CMK (cell line): ENCODE measurements at places on chromosomes 7 and 10.
A peak's percentile ranks its signal among the peaks of the same experiment; 100 is the strongest.

GRCh38 chr7:69482676-69483075 is 115.6 kb upstream of the AUTS2 start:
- DNase-seq = no peak

GRCh38 chr7:77684030-77684429 is 12.2 kb upstream of the RSBN1L start:
- no peak for DNase-seq

DNA sequence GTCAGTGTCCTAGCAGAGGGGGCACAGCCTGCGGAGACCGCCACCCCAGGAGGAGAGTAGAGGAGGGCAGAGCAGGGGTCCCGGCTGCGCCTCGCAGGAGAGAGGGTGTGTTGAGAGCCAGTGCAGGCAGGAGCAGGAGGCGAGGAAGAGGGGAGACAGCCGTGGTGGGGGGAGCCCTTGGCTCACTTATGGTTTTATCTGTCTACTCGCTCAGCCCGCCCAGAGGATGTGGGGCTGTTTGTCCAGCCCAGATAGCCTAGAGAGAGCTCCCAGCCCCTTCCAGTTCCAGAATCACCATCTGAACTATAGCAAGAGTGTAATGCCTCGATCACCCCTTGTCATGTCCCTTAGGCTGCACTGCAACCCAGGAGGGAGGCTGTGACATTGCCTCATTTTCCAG is 26.6 kb downstream of the SLC29A3 start:
- peak; percentile 33 for DNase-seq

GRCh38 chr10:82981137-82981723 is 1106.2 kb downstream of the NRG3 start:
- DNase-seq = no peak

- no peak for DNase-seq
Observed at GRCh38 chr7:46811529-46811928, 770.4 kb downstream of the TNS3 start.
